ENCODE measurements at places on chromosomes 1 and 21.

DNA sequence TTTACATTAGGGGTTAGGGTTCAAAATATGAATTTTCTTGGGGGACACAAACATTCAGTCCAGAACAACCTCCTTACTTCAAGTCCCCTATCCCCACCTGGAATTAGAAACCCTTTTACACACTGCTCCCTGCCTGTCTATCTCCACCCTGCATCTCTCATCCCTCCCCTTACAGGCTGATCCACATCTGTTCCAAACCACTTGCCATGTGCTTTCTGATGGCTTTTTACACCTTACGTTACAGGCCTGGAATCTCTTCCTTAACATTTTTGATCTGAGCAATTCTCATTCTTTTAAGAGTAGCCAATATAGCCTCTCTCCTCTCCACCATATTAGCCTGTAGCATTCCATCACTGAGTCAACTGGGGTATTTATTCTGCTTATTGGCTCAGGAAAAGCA lies 122.0 kb downstream of the PTBP2 start:
- DNase-seq: no peak

- no peak for DNase-seq
Observed at GRCh38 chr1:109239409-109240068, 9.8 kb upstream of the CELSR2 start.

- no peak for DNase-seq
Observed at GRCh38 chr1:55685560-55685959, 470.4 kb upstream of the USP24 start.

- DNase-seq: no peak
Observed at GRCh38 chr1:240701412-240701811, 89.5 kb upstream of the GREM2 start.

GRCh38 chr1:121483961-121484424 lies 299.2 kb downstream of the SRGAP2C start:
- DNase-seq: no peak

GRCh38 chr21:34009193-34009592 lies 64.2 kb upstream of the MRPS6 start:
- no peak for DNase-seq
